Bone marrow (tissue), 2 donors: ENCODE measurements at places on chromosomes 12 and 14.

DNA sequence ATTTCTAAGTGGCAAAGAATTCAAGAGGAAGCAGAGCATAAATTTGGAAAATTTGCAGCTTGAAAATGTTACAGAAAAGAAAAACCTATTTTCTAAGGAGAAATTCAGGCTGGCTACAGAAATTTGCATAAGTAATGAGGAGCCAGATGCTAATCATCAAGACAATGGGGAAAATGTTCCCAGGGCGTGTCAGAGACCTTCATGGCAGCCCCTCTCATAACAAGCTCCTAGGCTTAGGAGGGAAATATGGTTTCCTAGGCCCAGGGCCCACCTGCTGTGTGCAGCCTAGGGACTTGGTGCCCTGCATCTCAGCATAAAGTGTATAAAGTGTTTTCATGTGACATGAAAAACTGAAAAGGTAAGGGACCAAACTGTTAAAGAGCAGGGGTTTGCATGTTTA, 1796.3 kb upstream of the FLRT2 start:
- DNase-seq, result no peak

- DNase-seq, result no peak
Observed at GRCh38 chr12:118633071-118633470, 256.7 kb downstream of the SUDS3 start.

GRCh38 chr14:100474196-100474595, 113.0 kb downstream of the BEGAIN start:
- DNase-seq, result no peak

DNA sequence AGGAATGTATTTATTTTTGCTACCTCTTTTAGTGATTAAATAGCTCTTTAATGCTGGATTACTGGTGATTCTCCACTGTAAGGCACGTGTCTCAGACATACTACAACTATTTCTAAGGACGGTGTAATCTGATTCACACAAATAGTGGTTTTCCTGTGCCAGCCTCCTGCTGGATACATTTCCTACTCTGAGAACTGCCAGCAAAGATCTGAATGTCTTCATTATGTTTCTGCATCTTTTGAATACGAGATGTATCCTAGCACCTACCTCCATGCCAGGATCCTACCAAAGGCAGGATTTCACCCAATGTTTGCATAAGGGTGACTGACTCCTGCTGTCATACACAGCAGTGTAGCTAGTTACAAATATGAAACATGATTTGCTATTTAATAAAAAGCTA, 120.6 kb downstream of the PRICKLE1 start:
- no peak for DNase-seq

- no peak for DNase-seq
Observed at GRCh38 chr12:50243507-50243906, 39.8 kb downstream of the LIMA1 start.

- no peak for DNase-seq
Observed at GRCh38 chr12:26247873-26248272, 52.5 kb downstream of the SSPN start.

DNA sequence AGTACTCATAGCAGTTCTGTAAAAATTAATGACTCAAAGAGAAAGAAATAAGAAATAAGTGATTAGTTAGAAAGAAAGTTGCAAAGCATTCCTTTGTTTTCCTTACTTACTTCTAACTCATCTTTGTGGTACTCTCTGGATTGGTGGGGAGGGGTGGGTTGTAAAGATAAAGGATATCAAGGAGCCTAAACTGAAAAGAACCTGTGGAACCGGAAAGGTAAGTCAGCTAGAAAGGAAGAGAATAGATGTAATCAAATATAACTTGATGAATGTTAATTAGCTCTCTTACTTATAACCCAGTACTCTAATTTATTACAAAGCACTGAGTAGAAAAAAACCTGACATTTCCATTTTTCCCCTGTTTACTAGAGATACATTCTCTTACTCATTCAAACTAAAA, 37.5 kb upstream of the KRR1 start:
- no peak for DNase-seq

DNA sequence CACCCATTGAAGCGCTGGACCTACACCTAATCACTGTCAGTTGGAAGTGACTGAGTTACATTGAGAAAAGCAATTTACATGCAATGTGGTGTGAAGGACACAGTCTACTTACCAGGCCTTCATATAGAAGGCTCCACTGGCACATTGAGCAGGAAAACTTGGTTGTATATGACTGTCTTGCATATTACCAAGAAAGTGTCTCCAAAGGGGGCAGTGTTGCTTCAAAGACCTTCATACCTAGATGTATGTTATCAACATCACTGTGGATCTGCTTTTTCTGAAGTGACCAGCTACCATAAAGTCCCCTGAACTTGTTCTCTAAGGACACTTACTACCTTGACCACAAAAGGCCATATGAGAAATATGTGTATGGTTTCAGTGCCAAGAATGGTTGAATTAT, 64.1 kb downstream of the NELL2 start:
- no peak for DNase-seq

DNA sequence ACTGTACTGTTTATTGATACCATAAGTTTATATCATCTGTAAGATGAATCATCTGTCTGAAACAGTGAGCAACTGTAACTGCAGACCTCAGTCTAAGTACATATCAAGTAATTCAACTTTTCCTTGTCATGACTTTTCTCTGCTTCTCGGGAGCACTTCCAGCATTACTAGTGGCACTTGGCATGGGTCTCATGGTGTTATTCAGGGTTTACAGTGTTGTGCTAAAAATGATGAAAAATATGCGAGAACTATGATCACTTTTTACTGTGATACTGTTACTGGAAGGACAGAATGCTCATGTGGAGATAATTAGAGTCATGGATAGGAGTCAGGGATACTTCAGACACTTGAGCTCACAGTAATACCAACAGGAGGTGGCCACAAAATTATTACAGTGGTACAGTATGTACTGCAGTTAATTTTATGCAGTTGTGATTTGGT, 8.3 kb downstream of the KTN1 start:
- DNase-seq, result no peak
